Calu3 (cell line): ENCODE measurements at places on chromosomes 6 and 20.

- no peak overlapping the region for H3K27ac ChIP-seq
- no peaks in the 10 kb centered on the region for H3K27me3 ChIP-seq
- DNase-seq: no peak
- H3K4me1 ChIP-seq: peaks cover 42% of the 10 kb centered on the region
Measured at GRCh38 chr6:25436760-25437159, 157.6 kb downstream of the CARMIL1 start.

DNA sequence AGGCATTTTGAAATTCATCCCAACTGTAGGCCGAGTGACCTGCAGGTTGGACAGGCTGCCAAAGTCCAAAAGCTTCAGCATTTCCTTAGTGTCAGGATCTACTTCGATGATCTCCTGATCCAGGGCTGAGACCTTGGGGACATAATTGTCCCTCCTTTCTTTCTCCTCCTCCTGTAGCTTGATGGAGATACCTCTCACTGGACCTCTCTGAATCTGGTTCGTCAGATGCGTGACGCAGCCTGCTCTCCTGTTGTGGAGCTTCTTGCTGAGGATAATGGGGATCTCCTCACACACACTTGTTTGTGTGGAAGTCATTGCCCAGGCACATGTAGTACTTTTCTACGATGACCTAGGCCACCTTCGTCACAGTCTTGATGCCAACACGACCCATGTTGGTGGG lies 1.5 kb upstream of the MAS1L start:
- no peaks in the 10 kb centered on the region for H3K27me3 ChIP-seq
- no peak overlapping the region for H3K27ac ChIP-seq
- H3K36me3 ChIP-seq: no peaks in the 10 kb centered on the region

GRCh38 chr6:20583444-20583800 lies 49.2 kb downstream of the CDKAL1 start:
- no peaks in the 10 kb centered on the region for H3K27me3 ChIP-seq
- H3K36me3 ChIP-seq: no peaks in the 10 kb centered on the region
- no peak overlapping the region for H3K27ac ChIP-seq

DNA sequence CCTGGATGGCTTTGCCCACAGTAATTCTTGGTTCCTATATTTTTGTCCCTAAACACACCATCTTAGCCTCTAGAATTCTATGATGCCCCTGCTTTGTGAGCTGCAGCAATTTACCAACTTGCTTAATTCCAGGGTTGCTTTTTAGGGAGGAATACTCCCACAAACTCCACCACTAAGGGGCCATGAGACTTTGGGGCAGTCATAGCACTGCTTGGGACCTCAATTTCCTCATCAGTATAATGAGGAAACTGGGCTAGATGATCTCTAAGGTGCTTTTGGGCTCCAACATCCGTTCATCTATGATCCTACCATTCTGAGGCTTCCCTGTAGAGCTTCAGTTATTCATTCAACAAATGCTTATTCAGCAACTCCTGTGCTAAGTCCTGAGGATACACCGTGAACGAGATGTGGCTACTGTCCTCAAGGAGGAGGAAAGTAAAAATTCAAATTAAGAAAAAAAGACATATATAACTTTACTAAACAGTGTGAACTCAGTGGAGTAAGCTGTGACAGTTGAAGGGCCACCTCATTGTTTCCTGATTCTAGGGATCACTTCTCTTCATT lies 75.3 kb downstream of the PRDM1 start:
- H3K4me3 ChIP-seq: no peak overlapping the region
- no peaks in the 10 kb centered on the region for H3K27me3 ChIP-seq
- no peaks in the 10 kb centered on the region for H3K4me1 ChIP-seq
- H3K36me3 ChIP-seq: no peaks in the 10 kb centered on the region
- DNase-seq: no peak

DNA sequence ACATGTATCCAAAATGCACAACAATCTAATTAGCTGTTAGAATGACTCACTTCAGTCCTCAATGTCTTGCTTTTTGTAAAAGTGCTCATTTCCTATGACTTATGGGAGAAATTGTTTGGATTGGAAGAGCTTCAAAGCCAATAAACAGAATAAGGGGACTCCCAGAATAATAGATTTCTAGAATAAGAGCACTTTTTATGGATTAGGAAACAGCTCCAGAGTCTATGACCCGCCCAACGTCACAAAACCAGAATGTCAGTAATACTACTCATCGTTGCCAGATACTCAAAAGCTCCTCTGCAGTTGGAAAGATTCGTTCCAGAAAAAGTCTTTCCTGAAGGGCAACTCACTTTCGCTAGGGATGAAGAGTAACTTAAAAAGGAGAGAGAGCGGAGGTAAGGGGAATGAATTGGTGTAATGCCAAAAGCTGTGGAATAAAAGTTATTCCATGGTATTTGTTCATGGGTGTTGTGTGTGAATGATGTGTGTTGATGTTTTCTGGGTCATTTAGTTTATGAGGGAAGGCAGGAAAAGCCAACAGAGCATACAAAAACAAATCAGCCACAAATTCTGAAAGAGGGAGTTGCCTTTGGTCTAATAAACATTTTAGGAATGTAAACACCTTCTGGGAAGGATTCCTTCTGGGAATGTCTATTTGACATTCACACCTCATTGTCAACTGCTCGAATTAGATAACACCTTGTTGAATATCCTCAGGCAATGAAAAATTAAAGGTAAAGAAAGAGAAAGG lies 64.6 kb downstream of the SYNE1 start:
- no peak overlapping the region for H3K4me3 ChIP-seq
- no peaks in the 10 kb centered on the region for H3K36me3 ChIP-seq
- H3K27me3 ChIP-seq: no peaks in the 10 kb centered on the region
- no peaks in the 10 kb centered on the region for H3K4me1 ChIP-seq
